Activated naive CD4-positive, alpha-beta T cell treated with anti-CD3 and anti-CD28 coated beads for 36 hours (primary cell): ENCODE measurements at places on chromosomes 3 and 15. TPM values are rescaled to one million over a fixed set of nuclear protein-coding genes. Genes with fewer than 3 reads are reported as not detected.

Gene XIRP1
- total RNA-seq: 0.62 TPM

Gene ZNF501
- 1.6 TPM for total RNA-seq

Gene SCN11A
- total RNA-seq: 0.05 TPM

Gene TMEM207
- total RNA-seq: not detected

Gene REC114
- total RNA-seq: not detected

Gene SLC12A8
- total RNA-seq: 1.1 TPM

Gene GOLGA8H
- not detected for total RNA-seq

GRCh38 chr15:71136159-71136783 lies 21.0 kb downstream of the THSD4 start:
- no peak for DNase-seq

DNA sequence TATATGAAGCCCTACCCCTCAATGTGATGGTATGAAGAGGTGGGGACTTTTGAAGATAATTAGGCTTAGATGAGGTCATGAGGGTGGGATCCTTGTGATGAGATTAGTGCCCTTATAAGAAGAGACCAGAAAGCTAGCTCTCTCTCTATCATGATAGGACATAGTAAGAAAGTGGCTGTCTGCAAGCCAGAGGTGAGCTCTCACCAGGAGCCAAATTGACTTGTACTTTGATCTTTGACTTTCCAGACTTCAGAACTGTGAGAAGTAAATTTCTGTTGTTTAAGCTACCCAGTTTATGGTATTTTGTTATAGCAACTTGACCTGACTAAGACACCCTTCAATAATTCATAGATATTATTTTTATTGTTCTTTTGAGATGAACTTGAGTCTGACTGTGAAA lies 29.9 kb upstream of the MRPL3 start:
- DNase-seq: no peak

GRCh38 chr3:47161983-47162696 lies 1.8 kb downstream of the SETD2 start:
- no peak for DNase-seq

GRCh38 chr3:55337641-55338180 lies 149.4 kb downstream of the WNT5A start:
- no peak for DNase-seq

DNA sequence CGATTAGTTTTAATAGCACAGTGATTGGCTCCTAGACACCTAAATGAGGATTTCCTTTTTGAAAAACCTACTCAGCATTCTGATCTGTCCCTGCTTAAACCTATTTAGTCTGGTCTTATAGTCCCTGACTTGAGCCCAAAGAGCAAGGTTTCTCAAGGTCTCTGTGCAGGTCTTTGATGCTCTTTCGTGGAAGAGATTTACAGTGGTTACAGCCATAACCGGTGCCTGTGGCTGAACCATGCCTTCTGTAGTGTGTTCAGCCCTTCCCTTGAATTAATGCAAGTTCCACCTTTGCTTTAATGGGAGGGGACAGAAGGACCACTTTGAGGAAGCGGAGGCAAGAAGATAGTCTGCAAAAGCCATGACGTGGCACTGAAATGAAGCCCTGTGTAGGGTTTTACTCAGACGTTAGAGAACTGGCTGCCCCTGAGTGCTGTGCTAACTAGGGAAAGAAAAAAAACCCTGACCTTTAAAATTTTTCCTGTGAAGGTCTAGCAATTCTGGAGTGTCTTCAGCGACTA lies 43.0 kb downstream of the ZBTB38 start:
- peak; percentile 59 for DNase-seq

- DNase-seq: no peak
Measured at GRCh38 chr15:79922512-79923078, 25.8 kb upstream of the MTHFS start.

GRCh38 chr3:32283304-32283703 lies 44.8 kb downstream of the CMTM8 start:
- no peak for DNase-seq

GRCh38 chr3:156661155-156661554 lies 13.2 kb upstream of the TIPARP start:
- no peak for DNase-seq

DNA sequence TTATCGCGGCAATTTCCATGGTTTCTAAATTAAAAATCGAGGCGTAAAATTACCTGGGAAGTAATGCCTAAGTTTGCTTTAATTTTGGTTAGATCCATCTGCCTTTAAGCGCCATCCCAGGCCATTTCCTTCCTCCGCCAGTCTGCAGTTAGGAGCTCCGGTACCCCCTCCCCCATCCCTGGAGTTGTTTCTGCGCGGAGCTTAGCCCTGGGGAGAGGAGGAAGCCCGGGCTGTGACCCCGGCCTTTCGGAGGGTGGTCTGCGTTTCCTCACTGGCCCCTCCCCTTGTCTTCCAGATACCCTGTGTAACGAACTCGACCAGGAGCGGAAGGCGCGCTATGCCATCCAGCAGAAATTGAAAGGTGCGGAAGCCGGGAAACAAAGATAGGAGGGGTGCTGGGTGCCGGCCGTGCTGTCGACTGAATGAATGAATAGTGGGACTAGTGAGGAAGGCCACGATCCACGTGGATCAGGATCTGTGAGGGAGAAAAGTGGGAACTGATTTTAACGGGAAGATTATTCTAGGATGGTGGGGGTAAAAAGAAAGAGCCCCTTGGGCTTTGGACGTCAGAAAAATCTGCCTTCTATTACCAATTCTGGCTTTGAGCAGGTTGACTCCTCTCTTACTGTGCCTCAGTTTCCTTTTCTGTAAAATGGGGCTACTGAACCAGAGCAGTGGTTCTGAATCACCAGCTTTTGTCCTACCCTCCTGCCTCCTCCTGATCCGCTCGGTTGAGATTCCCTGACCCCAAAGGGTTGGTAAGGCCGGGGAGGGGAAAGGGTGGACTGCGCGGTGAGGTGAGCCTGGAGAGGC lies 6.7 kb downstream of the RNU6-1 start:
- DNase-seq: no peak

GRCh38 chr15:70765504-70766281 lies 2.3 kb upstream of the UACA start:
- DNase-seq: no peak

GRCh38 chr15:50562735-50563640 lies 16.5 kb upstream of the USP50 start:
- DNase-seq: peak; percentile 8

- DNase-seq: no peak
Measured at GRCh38 chr15:69668963-69669362, 216.3 kb downstream of the RPLP1 start.

DNA sequence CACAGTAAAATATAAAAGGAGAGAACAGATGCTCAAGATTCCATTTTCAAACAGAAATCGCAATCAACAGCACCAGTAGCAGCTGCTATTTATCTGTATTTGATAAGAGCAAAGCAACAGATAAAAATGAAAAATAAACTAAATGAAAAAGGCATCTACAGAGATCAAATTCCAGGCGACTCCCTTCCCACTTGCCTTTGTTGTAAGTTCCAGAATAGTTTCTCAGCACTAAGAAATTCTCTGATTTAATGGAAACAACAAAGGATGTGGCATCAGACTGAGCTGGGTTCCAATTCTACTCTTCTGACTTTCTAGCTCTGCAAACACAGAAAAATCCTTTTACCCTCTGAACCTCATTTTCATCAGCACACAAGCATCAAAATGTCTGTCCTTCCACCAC lies 110.8 kb upstream of the MME start:
- DNase-seq: no peak

DNA sequence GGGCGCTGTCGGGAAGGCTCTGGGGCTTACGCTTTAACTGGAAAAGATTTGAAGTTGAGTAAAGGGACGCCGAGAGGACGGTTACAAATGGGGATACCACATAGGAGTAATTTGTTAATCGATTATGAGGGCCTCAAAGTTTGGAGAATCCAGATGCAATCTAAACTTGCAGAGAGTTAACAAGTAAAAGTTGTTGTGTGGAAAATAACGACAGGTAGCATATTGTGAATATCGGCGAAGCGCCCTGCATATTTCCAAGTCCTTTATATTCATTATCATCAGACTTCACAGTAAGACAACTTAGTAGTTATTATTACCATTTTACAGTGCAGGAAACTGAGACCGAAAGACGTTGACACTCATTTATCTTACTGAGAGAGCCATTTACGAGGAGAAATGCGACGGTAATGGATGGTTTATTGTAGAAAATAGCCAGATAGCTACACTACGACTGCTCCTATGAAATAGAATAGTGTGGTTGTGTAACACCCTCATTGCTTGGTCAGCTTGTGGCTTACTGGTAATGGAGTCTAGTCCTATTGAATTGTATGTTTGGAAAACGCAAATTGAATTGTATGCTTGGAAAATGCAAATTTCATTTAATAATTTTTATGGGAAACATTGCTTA lies 700 bp downstream of the MKRN2 start:
- no peak for DNase-seq

- DNase-seq: no peak
Measured at GRCh38 chr3:127741246-127741645, 68.5 kb downstream of the ABTB1 start.

- no peak for DNase-seq
Measured at GRCh38 chr15:70062321-70062956, 35.3 kb downstream of the TLE3 start.

DNA sequence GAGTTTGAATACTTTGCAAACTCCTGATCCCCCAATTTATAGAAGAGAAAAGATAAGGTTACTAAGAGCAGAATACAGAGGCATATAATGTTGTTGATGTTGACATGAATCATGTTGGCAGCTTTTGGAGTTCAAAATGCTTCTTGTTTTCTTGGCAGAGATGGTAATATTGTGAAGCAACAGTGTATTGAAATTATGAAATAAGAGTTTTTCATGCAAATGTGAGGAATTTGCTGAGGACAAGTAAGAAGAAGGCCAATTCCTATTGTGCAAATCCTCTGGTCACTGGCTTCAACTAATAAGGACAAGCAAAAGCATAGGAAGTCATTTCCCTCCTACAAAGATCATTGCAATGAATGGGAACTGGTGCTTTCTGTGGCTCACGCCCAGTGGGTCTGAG lies 126.9 kb upstream of the CHL1 start:
- DNase-seq: no peak

DNA sequence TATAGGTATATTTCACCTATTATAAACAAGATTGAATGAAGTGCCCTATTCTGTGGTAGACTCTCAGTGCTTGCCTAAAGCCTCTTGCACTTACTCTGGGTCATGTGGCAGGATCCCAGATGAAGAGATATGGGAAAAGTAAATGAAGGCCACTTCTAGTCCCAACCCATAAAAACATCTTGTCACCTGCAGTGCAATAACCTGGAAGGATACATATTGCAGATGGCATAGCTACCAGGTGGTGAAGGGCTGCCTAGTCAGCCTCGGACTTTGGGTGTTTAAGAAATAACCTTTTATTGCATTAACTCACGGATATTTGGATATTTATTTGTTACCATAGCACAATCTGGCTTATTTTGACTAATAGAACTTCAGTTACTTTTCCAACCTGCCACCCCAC lies 367.1 kb downstream of the UNC13C start:
- DNase-seq: no peak
